Skin of body (tissue), 3 donors: ENCODE measurements at places on chromosomes 16 and 17. TPM values are rescaled to one million over a fixed set of nuclear protein-coding genes. Genes with fewer than 3 reads are reported as not detected.

GPR179 gene
- 0.10 TPM for total RNA-seq

WNT9B gene
- total RNA-seq, result not detected

WFIKKN1 gene
- 0.20 TPM for total RNA-seq

GRCh38 chr16:23990507-23990906 is 154.7 kb downstream of the PRKCB start:
- DNase-seq, result no peak

DNA sequence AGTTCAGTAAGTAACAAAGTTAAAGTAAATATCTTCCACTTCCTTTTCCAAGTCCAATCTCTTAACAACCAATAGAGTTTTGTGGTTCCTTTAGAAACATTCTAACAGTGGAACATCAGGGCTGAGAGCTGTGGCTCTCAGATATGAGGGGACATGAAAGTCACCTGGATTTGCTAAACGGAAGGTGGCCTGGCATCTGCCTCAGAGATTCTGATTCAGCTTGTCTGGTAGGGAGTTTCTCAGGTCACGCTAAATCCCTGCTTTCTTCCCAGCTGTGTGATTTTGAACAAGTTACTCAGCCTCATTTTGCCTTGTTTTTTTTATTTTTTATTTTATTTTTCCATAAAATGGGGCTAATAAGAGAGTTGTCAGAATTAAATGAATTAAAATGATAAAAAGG is 411.0 kb upstream of the CDH11 start:
- no peak for DNase-seq

DNA sequence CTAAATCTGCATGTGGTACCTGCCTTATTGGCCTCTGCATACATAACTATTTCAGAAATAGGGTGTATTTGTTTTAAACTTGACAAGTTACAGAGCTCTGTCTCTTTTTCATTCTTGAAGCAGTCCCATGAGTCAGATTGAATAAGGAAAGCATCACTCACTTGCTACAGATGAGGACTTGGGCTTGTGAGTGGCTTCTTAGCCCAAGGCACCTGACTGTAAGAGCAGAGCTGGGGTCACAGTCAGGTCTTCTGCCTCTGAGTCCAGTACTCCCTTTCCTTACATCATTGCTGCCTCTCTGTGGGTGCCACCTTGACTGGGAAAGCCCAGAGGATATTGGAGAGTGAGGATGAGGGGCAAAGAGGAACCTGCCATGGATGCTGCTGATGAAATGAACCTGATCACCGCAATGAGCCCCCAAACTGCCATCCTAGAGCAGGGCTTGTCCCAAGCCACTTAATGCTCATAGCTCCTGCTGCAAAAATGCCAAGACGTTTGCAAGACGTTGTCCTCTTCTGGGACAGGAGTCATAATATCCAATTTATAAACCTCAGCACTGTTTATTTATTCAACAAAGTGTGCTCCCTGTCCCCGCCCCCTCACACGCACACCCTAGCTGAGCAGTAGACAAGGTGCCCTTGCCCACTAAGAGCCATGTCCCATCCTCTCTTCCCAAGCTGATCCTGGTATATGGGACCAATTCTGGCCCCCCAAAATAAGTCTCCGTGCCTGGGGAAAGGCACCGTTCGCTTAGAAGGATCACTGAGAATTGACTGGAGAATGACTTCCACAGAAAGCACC is 74.1 kb downstream of the CCDC182 start:
- no peak for DNase-seq

GRCh38 chr17:58111676-58112075 is 28.5 kb downstream of the DYNLL2 start:
- DNase-seq, result no peak

DNA sequence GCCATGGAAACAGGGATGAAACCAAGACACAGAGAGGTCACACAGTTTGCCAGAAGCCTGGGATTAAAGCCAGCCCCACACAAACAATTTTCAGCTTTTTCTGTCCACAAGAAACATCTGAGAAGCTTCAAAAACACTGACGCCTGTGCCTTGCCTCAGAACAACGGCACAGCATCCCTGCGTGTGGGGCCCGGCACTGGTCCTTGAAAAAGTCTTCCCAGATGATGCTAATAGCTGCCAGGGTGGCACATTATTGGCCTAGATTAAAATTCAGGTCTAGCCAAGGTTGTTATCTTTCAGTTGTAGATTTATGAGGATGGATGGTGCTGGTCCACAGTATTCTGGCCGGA is 321.4 kb downstream of the HAPSTR1 start:
- no peak for DNase-seq

DNA sequence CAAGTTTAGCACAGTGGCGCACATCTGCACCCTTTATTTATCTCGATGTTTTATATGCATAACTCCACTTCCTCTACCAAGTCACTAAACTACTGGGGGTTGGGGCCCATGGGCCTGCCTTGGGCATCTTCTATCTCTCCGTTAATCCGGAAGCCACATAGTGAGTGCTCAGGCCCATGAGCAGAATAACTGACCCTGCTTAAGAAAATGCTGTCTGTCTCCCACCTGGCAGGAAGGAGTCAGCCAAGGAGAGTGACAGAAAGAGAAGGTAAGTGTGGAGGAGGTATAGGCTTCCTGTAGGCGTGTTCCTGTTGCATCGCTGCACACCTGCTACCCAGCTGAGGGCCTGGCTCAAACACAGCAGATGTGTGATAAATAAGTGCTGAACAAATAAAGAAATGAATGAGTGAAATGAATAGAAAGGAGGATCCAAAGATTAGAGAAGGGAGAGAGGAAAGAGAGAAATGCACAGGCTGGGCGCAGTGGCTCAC is 320.1 kb downstream of the SLC39A11 start:
- DNase-seq, result no peak

GRCh38 chr17:75834928-75835653 is 9.1 kb downstream of the UNC13D start:
- no peak for DNase-seq

- no peak for DNase-seq
Observed at GRCh38 chr17:68384471-68384870, 72.8 kb downstream of the WIPI1 start.
